ENCODE measurements at places on chromosomes 11 and 22. TPM values are rescaled to one million over a fixed set of nuclear protein-coding genes. Genes with fewer than 3 reads are reported as not detected.
A peak's percentile ranks its signal among the peaks of the same experiment; 100 is the strongest.

- DNase-seq, result no peak
Measured at GRCh38 chr11:96314326-96315020, 28.5 kb downstream of the MAML2 start.

- no peak for DNase-seq
Measured at GRCh38 chr11:1508491-1508891, 21.9 kb upstream of the MOB2 start.

- peak; percentile 26 for DNase-seq
Measured at GRCh38 chr11:208917-209260, 1.4 kb downstream of the RIC8A start.

DNA sequence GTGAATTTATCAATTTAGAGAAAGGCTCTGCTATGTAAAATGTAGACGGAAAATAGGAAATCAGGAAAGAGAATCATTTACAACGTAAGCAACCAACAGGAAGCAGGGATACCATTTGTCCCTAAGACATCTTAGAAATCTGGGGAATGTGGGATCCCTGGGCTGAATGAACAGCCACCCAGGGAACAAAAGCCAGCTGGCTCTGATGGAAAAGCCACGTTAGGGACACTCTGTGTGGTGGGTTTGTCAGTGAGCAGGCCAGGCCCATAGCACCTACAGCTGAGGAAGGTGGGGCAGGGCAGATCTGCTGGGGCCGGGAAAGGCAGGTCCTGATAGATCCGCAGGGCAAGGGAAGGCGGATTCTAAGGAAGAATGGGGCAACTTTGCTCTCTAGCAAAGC is 87.1 kb upstream of the CSNK2A3 start:
- DNase-seq, result no peak

DNA sequence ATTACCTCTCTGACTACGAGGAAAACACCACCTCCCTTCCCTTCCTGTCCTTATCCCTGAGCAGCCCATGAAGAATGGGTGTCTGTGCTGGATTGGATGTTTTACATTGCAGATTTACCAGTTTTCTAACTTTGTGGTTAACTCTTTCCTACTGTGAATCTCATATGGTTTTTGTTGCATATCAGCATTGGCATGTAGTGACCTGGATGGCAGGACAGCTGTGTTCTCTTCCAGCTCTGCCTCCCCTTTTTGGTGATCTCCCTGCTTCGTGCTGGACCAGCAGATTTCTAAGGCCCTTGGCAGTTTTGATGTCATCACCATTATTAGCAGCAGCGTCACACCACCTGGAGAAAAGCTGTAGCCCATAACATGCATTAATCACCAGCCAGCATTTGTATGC is 26.7 kb downstream of the OR6Q1 start:
- no peak for DNase-seq

- DNase-seq, result no peak
Measured at GRCh38 chr11:61265357-61265756, 24.4 kb downstream of the PGA5 start.

DNA sequence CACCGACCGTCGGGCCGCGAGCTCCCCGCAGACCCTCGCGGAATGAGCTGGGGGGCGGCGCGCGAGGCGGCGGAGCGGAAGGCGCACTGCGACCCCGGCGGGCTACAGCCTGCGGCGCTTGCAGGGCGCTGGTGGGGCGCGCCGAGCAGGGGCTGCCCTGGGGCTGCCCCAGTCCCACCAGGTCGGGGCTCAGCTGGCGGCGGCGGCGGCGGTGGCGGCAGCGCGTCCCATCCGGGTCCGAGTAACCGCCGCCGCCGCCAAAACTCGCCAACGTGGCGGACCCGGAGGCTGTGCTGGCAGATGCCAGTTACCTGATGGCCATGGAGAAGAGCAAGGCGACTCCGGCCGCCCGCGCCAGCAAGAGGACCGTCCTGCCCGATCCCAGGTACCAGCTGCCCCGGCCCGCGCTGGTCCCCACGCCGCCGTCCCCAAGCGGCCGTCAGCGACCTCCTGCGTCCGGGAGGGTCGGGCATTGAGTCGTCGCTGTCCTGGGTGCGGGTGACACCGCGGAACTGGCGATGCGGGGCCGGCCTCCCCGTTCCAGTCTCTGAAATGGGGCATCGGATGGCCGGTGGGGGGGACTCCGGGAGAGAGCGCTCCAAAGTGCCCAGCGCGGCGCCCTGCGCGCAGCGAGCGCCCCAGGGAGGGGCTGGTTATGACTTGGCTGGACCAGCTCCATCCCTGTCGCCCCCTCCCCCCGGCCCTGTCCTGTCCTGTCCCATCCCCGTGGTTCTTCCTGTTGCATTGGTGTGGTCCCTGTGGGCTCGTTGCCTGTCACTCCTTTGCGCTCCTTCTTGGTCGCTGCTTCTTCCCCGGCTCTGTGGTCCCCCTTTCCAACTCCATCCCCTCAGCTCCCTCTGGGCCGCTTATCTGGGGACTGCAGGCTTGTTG is 63.5 kb downstream of the CRYBB2 start:
- no peak for DNase-seq

EEF1G gene
- total RNA-seq, result 3,686 TPM

CASP1 gene
- 7.0 TPM for total RNA-seq

DEFB131B gene
- total RNA-seq, result not detected

C11orf97 gene
- total RNA-seq, result not detected

OR2AG2 gene
- total RNA-seq, result 0.04 TPM
